ENCODE measurements at places on chromosomes 3 and 15. TPM values are rescaled to one million over a fixed set of nuclear protein-coding genes. Genes with fewer than 3 reads are reported as not detected.
A peak's percentile ranks its signal among the peaks of the same experiment; 100 is the strongest.

Gene ANKRD34C
- total RNA-seq: not detected

Gene ACOX2
- 15.8 TPM for total RNA-seq

Gene KNG1
- total RNA-seq: not detected

Gene SPINK8
- not detected for total RNA-seq

Gene HERC2
- total RNA-seq: 42.8 TPM

Gene FEZF2
- total RNA-seq: not detected

Gene OCA2
- total RNA-seq: 1.4 TPM

GRCh38 chr15:73001840-73002239 is 50.4 kb upstream of the NEO1 start:
- no peak for DNase-seq

DNA sequence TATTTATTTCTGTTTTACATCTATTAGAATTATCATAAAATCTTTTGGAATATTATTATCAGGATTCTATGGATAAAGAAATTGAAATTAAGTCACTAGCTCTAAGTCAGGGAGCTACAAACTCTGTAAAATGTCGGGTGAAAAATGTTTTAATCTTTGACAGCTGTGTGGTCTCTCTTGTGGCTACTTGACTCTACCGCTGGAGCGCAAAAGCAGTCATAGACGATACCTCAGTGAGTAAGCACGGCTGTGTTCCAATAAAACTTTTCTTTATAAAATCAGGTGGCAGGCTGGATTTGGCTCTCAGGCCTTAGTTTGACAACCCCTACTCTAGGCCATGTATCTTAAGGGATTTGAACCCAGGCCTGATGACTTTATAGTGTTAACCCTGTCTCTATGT is 88.5 kb upstream of the PFN2 start:
- DNase-seq: no peak

GRCh38 chr3:58568572-58569286 is 8.5 kb downstream of the FAM107A start:
- DNase-seq: peak; percentile 34

DNA sequence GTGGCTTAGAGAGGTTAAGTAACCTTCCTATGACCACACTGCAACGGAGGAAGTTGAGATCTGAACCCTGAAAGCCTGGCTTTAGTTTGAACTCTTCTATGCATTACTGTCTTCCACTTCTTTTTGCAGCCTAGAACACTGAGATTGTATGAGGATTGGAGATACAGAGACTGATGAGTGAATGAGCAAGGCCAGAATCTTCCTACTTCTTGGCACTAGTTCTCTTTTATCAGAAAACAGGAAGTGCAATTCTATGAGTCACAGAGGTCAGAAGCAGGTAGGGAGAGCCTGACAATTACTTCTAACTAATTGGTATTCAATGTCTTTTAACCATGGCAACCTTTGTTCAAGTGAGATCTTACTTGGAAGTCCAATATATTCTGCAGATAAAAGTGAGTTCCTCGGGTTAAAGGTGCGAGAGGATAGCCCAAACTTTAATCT is 219.0 kb downstream of the SHQ1 start:
- no peak for DNase-seq

DNA sequence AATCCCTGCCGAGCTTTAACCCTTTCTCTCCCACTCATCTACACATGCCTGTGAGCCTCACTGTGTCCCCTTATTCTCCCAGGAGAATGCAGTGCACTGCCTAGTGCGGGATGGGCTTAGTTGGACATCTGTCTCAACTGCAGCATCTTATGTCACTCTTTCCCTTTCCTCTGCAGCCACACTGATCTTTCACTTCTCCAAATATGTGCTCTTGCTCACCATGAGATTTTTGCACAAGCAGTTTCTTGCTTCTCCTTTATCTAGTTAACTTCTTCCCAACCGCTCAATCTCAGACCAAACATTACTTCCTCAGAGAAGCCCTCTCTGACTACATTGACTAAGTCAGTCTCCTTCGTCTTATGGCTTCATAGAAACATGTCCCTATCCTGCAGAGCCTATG is 292.3 kb downstream of the KBTBD8 start:
- DNase-seq: no peak

GRCh38 chr3:180909369-180910127 is 2.9 kb upstream of the FXR1 start:
- DNase-seq: no peak

DNA sequence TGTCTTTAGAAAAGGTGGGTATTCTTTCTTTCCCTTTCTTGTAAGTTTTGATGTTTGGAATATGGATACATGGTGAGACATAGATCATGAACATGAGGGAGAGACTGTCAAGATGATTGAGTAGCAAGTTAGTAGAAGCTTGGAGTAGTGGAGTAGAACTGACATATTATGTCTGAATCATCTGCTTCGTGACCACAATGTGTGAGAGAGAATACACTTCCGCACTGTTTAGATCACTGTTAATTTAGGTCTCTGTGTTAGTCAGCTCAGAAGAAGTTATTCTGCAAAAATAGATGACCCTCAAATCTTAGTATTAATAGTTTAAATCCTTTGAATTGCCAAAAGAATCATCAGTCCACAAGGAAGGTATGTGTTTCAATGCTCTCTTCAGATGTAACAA is 151.0 kb downstream of the OXSM start:
- DNase-seq: no peak

DNA sequence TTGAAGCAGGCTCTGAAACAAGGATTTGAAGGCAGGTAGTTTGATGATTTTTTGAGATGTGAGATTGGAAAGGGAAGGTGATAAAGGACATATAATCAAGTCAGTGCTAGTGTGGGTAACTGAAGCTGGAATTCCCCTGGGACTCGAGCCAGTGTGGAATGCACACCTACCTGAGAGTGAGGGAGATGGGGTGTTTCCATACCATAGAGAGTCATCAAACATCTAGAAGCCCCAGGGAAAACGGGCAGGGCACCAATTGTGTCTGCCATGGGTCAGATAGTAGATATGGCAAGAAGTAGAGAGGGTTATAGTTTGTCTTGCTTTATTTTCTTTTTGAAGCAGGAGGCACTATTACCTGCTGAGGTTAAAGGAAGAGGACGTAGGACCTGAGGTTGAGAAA is 120.0 kb downstream of the SSR3 start:
- DNase-seq: no peak

DNA sequence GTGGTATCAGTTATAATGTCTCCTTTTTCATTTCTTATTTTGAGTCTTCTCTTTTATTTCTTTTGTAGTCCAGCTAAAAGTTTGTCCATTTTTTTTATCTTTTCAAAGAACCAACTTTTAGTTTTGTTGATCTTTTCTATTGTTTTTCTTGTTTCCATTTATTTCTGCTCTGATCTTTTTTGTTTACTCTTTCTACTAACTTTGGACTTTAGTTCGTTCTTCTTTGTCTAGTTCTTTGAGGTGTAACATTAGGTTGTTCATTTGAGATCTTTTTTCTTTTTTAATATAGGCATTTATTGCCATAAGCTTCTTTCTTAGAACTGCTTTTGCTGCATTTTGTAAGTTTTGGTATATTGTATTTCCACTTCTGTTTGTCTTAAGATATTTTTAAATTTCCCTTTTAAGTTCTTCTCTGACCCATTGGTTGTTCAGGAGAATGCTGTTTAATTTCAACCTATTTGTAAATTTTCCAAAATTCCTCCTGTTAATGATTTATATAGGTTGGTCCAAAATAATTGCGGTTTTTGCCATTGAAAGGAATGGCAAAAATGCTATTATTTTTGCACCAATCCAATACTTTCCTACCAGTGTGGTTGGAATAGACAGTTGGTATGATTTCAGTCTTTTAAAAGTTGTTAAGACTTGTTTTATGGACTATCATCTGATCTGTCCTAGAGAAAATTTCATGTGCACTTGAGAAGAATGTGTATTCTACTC is 51.2 kb downstream of the KAT2B start:
- no peak for DNase-seq

DNA sequence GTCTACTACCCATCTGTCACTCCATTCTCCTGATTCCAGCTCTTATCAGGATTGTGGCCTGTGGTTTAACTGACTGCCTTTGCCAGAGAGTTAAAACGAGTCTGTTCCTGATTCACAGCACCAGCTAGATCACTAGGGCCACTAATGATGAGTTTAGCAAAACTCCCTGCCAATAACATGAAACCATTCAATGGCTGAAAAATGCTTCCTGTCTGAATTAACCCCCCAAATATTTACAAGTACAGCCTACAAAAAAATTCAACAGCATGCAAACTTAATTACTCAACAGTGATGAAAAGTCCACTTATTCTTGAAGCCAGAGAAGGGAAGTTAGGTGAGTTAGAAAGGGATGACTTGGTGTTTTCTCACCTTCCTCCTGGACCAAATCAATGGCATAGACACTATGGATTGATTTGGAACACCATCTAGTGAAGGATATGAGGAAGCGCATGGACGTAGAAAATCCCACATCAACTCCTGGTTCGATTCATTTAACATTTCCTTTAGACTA is 141.4 kb downstream of the TGFBR2 start:
- DNase-seq: no peak

GRCh38 chr3:9416139-9416780 is 18.8 kb downstream of the SETD5 start:
- DNase-seq: no peak

- no peak for DNase-seq
These were observed 5.7 kb downstream of the SLC38A3 start for GRCh38 chr3:50210510-50211367.

DNA sequence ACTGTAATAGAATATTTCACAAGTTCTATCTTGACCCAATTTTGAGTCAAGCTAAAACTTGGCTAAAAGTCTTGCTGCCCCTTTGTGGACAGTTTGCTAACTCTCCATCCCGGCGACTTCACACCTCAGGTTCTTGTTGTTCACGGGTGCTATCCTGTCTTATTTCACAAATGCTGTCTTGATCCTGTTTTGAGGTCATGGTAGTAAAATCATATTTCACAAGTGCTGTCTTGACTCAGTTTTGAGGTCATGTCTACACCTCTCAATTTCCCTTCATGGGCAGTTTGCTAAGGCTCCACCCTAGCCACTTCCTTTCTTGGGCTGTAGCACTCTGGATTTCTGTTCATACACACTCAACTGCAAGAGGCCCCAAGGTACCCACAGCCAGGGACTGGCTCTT is 45.0 kb upstream of the GK5 start:
- no peak for DNase-seq

GRCh38 chr3:32076566-32076965 is 29.9 kb upstream of the GPD1L start:
- DNase-seq: no peak

GRCh38 chr3:45611628-45612081 is 17.1 kb downstream of the LIMD1 start:
- no peak for DNase-seq

DNA sequence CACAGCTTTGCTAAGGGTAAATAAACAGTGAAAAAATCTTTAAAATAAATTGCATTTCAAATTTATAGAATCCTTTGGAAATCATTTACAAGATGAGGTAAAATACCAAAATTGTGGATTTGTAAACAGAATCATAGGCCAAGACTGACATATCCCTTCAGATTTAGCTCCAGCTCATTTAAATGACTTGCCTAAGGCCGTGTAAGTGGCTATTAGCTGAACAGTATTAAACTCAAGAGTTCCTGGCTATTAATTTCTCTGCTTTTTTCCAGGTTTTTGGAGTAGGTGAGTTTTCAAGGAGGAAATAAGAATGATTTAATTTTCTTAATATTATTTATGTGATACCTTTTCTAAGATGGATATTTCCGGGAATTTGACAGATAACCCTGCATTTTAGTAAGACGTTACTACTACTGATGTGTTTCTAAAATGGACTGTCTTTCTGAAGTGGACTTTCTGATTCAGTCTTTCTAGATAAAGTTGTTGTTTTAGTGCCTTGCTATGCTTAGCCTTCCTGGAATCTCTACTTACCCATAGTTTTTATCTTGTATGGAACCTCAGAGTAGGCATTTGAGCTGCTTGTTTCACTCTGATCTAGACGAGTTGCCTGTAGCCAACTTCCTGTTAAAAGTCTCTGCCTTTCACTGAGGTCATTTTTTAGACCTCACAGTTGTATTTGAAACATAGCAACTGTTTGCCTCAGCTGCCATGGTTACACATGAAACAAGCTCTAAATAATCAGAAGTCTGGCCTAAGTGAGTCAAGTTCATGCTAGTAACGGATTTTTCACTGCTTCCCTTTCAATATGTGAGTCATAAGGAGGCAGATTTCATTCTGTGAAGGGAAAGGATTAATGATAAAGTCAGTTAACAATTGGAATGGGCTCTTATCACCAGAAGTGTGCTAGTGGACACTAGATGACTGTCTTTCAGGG is 127.0 kb downstream of the KLHL25 start:
- DNase-seq: peak; percentile 92

DNA sequence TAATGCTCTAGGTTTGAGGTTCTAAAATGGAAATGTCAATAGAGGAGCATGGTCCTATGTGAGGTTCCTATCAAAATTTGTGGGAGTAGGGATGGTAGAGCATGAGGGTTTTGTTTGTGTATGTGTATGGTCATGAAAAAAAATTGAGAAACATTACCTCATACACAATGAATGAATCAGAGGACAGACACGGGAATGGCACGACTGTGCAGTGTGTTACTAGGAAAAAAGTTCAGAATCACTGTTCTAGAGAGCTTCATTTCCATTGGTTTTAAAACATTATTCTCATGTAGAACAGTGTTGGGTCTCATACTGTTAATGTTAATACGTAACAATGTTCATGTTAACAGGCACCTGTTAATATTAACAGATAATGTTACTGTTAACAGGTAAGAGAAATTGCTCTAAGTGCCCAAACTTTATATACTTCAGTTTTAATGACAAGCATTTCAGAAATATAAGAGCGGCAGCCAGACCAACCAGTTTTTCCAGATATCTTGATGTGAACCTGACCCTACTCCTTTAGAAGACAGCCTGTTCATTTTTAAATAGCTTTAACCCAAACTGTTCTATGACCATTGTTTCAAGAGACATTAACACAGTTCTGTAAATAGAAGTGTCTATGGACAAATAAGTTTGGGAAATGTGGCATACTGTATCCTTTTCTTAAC is 48.0 kb downstream of the SLC15A2 start:
- DNase-seq: no peak

- no peak for DNase-seq
These were observed 1.6 kb downstream of the MDFIC2 start for GRCh38 chr3:70310809-70311208.

- no peak for DNase-seq
These were observed 254.4 kb upstream of the GPR149 start for GRCh38 chr3:154684440-154684839.

DNA sequence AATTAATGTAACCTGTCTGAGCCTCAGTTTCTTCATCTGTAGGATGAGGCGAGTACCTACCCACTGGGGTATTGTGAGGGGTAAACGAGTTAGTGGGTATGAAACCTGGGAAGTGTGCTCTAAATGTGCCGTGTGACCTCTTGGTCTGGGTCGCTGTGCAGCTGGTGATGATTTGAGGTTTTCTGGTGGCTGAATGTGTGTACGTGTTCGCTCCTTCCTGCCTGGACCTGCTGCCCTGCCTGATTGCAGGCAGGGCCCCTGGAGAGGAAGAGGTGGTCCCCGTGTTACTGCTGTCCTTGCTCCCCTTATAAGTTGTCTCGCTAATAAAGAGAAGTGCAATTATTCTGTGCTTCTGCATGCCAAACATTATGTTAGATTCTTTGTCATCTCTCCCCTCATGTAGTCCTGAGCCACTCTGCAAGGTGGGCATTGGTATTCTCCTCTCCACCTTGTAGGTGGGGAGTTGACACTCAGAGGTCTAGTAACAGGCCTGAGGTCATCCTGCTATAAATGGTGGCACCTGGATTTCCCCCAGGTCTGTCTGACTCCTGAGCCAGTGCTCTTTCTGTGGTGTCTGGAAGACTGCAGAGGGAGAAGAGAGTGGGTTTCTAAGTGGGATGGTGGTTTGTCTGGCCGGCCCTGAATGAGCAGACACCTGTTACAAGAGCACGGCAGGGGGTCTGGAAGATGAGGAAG is 15.7 kb downstream of the PDIA5 start:
- peak; percentile 33 for DNase-seq

- DNase-seq: no peak
These were observed 25.9 kb upstream of the CXCR6 start for GRCh38 chr3:45917146-45917898.

GRCh38 chr3:50419595-50420370 is 60.5 kb upstream of the TMEM115 start:
- DNase-seq: no peak

All from skin of body (tissue), 3 donors.